ENCODE measurements at places on chromosomes 1 and 21.

DNA sequence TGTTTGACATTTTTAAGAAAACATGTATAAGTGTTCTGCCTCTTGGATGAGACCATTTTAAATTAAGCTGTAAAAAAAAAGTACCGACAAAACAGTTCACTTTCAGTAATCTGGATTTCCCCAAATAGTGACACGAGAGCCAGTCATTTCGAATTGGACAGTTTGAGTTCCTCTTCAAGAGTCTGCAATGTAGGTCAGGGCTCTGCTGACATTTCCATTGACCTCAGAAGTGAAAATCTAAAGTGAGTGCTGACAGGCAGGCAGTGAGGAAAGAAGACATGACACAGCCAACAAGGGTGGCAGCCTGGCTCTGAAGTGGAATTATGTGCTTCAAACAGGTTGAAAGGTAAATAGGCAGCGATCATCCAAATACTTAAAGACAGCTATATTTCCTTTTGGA, at the start of gene IL23R:
Gene IL23R (plus strand): TSS at position 259 of the 400 bp plus-strand sequence. CDS start 1,667 bp downstream, outside the sequence.
- DNase-seq = no peak

DNA sequence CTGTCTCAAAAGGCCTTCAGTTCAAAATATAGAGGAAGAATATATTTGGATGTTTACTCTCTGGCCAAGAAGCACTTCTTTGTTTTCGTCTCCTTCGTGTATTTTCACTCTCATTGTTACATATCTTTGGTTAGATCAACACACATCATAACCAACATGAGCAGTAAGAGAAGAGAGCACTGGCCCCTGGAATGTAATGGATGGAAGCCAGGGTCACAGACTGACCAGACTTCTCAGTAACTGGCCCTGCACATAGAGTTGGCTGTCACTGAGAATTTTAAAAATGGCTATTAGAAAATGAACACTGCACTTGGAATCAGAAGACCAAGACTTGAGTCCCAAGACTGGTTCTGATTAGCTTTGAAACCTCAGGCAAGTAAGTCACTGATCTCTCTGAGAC, 215.9 kb upstream of the RRP15 start:
- DNase-seq = no peak

GRCh38 chr1:177741476-177741875, 228.4 kb downstream of the SEC16B start:
- DNase-seq = no peak

DNA sequence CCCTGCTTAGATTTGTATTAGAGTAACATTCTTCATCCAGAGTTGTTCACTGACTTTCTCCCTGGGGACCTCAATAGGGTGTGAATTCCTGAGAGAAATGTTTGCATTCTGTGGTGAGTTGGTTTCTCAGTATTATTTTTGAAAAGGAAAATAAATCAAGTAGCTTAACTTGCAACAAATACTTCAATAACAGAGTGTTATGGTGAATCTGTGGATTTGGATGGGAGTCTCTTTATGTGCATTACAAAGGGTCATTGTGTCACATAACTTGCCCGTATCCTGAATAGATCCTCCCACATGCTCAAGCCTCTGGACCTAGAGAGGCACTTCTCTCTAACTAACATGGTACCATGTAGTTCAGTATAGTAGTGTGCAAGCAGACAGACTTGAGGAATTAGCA, 68.4 kb upstream of the IPO9 start:
- no peak for DNase-seq

- DNase-seq = no peak
These were observed 18.5 kb downstream of the UBE2G2 start for GRCh38 chr21:44783020-44783696.

DNA sequence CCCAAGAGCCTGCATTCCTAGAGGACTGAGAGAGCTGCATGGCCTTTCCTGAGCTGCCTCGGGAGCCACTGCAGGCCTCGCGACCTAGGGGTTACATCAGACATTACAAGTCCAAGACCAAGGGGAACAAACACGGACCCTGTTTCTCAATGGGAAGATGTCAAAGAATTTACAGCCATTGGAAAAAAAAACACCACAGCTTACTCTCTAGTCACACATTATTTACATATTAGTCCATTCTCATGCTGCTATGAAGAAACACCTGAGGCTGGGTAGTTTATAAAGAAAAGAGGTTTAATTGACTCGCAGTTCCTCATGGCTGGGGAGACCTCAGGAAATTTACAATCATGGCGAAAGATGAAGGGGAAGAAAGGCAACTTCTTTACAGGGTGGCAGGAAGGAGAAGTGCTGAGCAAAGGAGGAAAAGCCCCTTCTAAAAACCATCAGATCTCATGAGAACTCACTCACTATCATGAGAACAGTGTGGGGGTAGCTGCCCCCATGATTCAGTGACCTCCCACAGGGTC, 8.4 kb upstream of the PRMT2 start:
- DNase-seq = no peak

DNA sequence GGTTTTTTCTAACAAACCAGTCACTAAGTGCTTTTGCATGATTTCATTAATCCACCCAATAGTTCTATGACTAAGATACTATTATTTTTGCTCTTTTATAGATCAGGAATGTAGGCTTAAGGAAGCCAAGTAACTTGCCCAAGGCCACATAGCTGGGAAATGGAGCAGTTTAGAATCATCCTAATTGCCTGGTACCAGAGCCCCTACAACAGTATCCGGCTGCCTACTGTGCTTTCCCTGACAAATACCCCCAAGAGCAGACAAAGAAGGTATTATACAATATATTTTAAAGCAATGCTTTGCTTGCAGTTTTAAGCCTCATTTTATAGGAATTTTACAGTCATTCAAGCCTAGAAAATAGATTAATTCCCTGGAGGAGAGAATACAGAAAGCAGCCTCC, 45.5 kb upstream of the RASAL2 start:
- no peak for DNase-seq

- DNase-seq = no peak
These were observed 6.1 kb downstream of the TIE1 start for GRCh38 chr1:43306688-43307457.

GRCh38 chr1:44210595-44210994, 2.7 kb upstream of the DMAP1 start:
- no peak for DNase-seq

DNA sequence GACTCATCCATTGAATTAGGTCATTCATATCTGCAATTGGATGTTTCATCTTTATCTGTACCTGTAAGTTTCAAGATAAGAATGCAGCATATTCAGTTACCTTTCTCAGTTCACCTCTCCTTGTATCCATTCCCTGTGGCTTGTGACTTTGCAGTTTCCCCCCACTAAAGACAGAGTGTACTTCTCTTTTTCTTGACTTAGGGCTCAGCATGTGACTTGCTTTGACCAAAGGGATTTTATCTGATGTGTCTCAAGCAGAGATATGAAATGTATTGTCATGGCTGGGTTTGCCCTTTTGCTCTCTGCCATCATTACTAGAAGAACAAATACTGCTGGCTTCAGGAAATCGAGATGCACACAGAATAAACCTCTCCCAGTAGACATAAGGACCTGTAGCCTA, 754.8 kb downstream of the ADGRL2 start:
- DNase-seq = no peak

DNA sequence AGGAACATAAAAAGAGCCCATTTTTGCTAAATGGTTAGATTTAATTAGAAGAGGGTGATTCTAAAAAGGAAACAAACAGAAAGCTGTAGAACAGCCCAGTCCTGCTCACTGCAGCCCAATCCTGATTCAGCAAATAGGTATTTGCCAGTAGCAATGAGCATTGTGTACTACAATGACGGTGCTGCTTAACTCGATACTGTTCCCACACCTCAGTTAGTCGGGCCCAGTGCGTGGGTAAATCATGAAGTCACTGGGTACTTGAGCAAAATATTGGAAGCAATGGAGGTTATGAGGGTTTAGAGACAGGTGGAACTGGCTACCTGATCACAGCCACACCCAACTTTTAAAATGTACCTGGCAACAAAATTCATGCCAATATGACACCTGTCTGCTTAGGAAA, 101.5 kb upstream of the ADGRL2 start:
- DNase-seq = no peak

DNA sequence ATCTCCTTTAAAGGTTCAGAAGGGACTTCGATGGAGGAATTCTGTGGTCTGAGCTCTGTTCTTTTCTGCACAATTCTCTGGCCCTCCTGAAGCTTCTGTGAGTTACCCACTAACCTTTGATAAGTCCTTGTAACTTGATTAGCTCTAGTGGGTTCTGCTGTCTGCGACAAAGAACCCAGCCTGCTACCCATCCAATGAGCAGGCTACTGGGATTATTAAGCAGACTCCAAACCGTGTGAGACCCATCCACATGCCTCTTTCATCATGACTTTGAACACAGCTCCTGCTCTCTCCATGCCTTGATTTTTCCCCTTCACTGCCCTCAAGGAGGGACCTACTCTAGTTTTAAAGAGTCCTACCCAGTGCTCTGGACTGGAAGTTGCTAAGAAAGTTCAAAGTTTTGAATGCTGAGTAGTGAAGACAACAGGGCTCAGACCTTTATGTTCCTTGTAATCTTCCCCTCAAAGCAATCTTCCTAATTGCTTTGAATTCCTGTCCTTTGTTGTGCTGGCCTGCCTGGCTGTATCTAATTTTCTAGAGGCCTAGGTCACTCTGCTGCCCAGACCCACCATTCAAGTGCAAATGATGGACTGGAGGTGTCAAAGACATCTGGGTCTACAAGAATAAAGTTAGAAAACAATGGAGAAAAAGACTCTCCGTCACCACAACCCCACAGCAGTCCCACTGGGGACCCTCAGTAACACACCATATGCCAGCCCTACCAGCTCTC, 146.9 kb downstream of the RHOU start:
- no peak for DNase-seq

DNA sequence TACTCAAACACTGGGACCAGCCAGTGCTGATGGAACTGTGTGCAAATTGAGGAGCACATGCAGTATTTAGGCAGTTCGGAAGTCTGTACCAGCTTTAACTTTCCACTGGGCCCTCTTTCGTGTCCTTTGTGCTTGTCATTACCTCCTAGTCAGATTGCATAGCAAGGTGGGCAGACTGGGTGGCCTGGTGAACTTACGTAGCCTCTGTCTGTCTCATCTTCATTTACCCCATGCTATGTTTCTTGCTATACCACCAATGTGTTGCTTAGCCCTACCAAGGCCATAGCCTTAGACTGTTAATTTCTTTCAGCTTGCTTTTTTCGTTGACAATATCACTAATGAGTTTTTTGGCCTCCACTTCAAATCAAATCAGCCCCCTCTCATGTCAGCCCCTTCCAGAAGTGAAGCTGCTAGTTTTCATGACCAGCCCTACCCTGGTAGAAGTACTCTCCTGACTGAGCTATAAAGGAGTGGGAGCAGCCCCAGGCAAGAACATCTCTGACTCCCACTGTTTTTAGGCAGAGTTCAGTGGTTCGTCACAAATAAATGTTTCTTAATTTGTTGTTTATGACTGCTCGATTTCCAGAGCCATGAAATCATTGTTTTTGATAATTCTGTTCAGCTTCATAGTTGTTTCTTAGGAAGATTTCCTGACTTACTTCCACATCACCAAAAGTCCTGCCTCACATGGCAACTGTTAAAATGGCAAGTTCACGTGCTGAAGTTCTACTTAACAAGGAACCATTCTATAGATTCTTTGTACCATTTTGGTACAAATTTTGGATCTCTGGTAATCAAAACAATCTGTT, 19.3 kb downstream of the PRKACB start:
- DNase-seq = no peak

DNA sequence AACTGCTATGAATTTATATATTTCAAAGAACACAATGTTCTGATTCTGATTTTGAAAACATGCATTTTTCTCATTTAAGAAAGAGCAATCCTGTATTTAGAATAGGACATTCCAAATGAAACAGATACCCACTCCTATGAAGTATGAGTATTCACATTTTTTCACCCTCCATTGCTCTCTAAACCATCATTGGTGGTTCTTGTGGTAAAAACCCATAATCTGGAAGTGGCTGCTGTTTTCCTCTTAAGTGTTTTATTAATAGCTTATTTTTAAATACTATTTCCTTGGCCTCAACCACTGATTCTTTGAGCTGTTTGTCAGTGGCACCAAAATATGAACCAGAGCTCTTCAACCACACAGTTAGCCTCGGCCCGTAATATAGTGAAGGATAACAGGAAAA, 60.0 kb upstream of the ADAM30 start:
- no peak for DNase-seq

DNA sequence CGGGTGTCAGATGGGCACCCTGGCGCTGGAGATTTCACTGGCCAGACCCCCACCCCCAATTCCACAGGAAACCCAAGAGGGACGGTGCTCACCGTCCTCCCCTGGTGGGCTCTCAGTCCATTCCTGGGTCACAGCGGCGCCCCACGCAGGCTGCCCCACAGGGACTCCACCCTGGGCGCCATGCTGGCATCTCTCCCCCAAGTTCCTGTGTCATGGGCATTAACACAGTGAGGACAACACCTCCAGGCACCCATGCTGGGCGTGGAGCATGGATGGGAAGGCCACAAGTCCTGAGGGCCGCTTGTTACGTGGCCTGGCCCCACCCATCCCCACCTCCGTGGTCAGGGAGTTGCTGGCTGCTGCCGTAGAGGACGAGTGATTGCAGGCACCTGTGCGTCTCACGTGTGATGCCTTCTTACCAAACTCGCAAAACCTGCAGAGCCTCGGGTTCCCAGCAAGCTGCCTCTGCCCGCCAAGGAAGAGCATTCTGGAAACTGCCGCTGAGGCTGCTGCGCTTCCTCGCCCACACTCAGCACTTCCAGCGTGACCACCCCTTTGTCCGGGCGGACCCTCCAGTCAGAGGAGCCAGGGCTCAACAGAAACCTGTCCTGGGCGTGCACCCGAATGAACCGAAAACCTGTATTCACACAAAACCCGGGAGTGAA, 60.3 kb downstream of the SLX9 start:
- DNase-seq = no peak

- no peak for DNase-seq
These were observed 3.8 kb downstream of the GJB3 start for GRCh38 chr1:34784751-34785221.

DNA sequence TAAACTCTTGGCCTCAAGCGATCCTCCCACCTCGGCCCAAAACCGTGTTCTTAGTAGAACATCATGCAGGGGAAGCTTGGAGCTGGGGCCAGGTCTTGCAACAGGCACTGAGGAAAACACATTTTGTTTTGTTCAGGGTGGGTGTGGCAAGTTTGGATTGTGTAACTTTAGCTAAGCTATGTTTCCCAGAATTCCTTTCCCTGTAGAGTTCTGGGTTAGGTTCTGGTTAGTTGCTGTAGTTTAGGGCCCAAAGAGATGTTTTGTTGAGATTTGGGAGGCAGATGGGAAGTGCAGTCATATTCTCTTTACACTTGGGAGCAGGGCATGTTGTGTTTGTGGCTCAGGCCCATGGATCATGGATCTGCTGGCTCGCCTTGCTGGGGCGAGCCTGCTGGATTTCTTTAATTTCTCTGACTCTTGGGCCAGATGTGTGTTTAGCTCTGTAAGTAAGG, 24.0 kb downstream of the PLA2G5 start:
- no peak for DNase-seq
